ENCODE measurements at places on chromosomes 2 and 18. TPM values are rescaled to one million over a fixed set of nuclear protein-coding genes. Genes with fewer than 3 reads are reported as not detected.
A peak's percentile ranks its signal among the peaks of the same experiment; 100 is the strongest.

FSHR gene
- not detected for total RNA-seq

TMEM182 gene
- not detected for total RNA-seq

CCDC141 gene
- total RNA-seq, result 4.5 TPM

SRBD1 gene
- total RNA-seq, result 13.3 TPM

DNA sequence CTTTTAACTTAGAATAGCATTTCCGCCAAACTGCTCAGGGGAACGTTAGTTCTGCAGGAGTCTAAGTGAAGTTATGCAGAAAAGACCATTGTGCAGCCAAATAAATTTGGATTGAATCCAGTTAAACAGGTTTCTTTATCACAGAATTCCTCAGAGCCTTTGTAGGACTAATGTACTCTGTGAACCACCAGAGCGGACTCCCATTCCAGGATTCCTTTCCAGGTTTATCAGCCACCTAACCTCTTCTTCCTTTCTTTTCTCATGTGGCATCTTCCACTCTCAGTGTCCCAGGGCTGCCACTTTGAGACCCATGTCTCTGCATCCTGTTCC, 350.4 kb downstream of the TSN start:
- DNase-seq, result no peak

GRCh38 chr2:43034921-43035320, 191.5 kb downstream of the ZFP36L2 start:
- peak; percentile 35 for DNase-seq

GRCh38 chr2:144529841-144530240, 9.9 kb upstream of the ZEB2 start:
- DNase-seq, result no peak

DNA sequence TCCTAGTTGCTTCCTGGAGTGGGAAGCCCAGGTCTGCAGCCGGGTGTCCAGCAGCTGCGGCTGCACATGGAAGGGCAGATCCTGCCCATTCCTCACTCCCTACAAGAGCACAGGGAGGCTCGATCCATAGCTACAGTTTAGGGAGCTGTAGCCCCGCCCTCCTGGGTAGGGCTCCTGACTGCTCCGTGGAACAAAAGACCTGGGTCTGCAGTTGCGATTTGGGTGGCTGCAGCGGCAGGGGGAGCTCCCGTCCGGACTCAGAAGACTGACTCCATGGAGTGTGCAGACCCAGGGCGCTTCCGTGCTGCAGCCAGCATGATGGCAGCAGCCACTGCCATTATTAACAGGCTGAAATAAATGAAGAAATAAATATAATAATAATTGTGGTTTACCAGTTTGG, 157.3 kb downstream of the CTNNA2 start:
- DNase-seq, result no peak

DNA sequence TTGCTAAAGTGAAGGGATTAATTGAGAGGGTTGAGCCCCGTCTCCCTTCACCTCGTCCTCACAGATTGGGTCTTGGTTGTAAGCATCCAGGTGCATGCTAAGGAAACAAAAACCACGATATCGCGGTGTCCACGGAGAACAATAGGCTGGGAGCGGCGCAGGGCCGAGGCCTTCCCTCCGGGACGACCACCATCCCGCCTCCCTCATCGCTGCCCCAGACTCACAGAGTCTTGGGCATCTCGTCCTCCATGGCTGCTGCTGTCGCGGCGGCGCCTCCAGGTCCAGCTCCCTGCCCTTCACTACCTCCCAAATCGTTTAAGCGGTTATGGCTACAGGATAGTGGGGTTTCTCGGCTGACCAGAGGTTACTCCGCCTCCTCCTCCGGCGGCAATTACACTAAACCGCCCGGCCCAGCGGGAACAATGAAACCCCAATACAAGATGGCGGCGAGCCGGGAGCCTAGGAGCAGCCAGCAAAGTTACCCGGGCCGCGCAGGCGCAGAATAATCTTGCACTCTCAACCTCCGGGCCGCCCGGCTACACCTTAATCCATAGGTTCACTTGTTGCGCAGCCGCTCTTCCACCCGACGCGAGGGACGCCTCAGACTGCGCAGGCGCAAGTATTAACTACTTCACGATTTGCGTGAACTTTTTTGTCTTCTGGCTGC, at the start of gene TIA1:
TIA1 (minus strand) TSS at position 448 of the 667 bp plus-strand sequence; CDS start at position 250, 198 bp downstream.
- DNase-seq, result peak; percentile 99

- DNase-seq, result no peak
These were observed 73.4 kb downstream of the ZFP36L2 start for GRCh38 chr2:43152741-43153647.

DNA sequence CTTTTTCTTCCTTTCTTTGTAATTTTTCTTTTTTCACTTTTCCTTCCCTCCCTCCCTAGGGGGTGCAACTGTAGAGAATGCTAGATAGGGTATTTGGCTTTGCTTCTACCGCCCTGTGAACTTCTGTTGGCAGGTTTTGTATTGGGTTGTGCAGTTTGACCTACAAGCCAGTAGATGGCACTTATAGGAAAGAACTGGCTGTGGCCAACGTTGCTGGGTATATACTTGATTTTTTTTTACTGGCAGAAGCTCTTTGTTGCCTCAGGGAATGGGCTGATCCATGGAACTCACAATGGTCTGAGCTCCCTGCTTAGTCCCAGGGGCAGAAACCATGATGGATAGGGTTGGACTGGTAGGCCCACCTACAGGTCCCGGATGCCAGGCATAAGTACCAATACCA, 1019.5 kb upstream of the LRRTM1 start:
- no peak for DNase-seq

DNA sequence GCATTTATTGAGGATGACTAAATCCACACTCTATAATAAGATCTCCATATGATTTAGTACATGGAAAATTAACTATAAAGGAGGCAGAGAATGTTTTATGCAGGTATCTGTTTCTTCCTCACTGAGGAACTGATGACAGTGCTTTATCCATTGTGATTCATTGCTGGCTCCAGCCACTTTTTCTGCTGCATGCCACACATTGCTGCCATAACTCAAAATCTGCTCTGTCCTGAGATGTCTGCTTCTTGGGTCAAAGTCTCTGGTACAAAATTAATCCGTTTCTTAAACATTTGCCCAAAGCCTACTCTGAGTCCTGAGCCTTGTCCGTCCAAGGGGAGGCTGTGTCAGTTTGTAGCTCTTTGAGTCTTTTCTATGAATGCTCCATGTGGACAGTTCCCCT, 15.5 kb upstream of the ARHGAP28 start:
- no peak for DNase-seq

DNA sequence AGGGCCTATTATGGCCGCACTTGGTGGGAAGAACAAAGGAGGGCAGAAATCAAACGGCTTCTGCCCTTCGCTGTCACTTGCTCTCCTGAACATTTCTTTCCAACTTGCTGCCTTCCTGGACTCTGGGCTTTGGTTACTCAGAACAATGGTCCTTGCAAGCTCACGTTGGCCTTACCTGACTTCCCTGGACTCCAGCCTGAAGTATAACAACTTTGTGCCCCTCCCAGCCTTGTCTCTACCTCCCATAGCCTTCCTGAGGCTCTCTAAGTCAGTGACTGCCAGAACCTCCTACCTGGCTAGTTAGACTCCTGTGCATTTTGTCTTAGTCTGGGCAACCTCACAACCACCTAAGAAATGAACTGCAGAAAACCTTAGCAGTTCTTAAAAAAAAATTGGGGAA, 30.2 kb upstream of the ITPRID2 start:
- DNase-seq, result no peak

- no peak for DNase-seq
These were observed 34.9 kb downstream of the MGAT5 start for GRCh38 chr2:134288814-134289213.

GRCh38 chr18:56632070-56633022, 6.0 kb downstream of the TXNL1 start:
- no peak for DNase-seq

GRCh38 chr18:35045121-35045520, 3.9 kb downstream of the MAPRE2 start:
- DNase-seq, result no peak

DNA sequence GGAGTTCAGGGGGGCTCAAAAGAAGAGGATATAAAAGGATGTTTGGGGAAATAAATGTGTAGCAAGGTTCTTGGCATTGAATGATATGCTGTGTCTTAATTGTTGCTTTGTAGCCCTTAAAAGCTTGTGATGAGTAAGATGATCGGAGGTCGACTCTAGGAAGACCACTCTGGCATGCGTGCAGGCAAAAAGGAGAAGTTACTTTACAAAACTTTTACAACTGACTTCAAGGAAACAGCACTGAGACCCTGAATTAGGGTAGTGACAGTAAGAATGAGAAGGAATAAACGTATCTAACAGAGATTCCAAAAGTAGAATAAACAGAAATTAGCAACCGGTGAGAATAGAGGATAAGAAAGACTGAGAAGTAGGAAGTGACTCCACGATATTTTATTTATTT, 228.7 kb upstream of the TANK start:
- DNase-seq, result no peak

- DNase-seq, result no peak
These were observed 42.8 kb upstream of the CYTIP start for GRCh38 chr2:157486596-157487270.

- no peak for DNase-seq
These were observed 370.3 kb downstream of the SETBP1 start for GRCh38 chr18:45050712-45051601.

DNA sequence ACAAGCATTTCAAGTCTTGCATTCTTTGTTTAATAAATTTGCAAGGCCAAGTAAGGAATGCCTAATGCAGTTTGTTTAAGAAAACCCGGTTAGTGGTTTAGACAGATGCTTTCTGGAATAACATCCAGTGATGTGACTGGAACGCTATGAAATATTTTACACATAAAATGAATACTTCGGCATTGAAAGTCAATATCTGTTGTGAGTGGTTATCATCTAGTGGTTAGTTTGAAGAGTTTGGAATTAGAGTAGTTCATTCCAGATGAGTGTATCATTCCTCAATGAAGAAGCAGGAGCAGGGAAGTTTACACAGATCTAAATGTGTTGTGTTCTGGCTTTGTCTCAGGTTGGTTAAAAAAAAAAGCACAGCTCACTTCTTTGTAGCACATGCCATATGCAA, 608.0 kb upstream of the PIK3C3 start:
- no peak for DNase-seq

DNA sequence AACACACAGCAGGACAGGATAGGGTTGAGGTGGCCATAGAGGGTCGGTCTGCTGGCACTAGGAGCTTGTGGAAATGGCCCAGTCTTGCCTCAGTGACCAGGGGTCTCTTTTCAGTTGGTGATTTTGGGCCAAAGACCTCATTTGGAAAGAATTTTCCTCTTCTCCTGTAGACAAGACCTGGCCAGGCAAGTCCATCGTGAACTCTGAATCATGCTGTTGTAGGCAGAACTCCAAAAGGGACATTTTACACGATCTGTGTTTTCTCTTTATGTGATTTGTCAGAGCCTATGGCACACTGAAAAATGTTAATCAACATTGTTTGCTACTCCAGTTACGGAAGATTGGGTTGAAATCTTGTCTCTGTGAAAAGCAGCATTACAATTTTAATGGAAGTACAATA, 126.1 kb upstream of the PXDN start:
- DNase-seq, result no peak

GRCh38 chr2:152565884-152566727, 151.2 kb downstream of the PRPF40A start:
- DNase-seq, result no peak

GRCh38 chr2:177239932-177240630, 24.4 kb downstream of the NFE2L2 start:
- DNase-seq, result peak; percentile 67

- DNase-seq, result no peak
These were observed 16.5 kb upstream of the MTCL1 start for GRCh38 chr18:8688816-8689215.

DNA sequence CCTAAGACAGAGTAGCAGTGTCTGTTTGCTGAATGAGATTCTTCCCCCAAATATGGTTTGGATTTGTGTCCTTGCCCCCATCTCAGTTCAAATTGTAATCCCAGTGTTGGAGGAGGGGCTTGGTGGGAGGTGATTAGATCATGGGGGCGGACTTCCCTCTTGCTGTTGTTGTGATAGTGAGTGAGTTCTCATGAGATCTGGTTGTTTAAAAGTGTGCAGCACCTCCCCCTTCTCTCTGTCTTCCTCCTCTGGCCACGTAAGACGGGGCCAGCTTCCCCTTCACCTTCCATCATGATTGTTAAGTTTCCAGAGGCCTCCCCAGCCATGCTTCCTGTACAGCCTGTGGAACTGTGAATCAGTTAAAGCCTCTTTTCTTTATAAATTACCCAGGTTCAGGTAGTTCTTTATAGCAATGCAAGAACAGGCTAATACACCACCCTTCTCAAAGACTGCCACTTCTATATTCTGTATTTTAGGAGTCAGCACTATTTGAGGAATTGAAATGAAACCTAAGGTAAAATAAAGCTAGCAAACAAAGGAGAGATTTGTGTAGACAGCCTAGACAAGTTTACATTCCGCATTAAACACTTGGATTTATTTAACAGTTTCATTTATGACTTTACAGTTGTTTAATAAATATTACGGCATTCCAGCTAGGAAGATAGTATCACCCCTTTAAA, 21.6 kb downstream of the FBXO36 start:
- DNase-seq, result no peak

DNA sequence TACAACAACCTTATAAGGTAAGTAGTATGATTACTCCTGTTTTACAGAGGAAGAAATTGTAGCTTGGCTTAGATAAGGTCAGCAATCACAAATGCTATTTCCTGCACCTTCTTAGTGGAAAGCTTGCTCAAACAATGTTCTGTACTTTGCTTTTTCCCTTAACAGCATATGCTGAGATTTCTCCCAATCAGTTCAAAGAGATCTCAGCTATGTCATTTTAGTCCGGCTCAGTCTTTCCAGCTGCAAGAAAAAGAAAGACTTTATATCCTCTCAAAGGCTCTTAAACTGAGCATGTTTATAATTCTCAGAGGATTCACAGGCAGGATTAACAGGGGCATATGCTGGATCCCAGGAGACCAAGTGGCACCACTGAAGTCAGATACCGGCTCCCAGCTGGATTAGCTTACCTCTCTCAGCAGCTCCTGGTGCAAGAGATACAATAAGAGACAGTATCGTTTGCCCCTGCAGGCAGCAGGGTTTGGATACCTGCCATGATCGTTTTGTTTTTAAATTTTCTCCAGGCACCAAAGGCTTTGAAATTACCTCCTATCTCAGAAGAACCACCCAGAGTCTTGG, 29.5 kb downstream of the KIAA2012 start:
- DNase-seq, result no peak

- DNase-seq, result no peak
These were observed 911.4 kb upstream of the ZEB2 start for GRCh38 chr2:145431181-145431951.

- DNase-seq, result no peak
These were observed 93.1 kb downstream of the CABLES1 start for GRCh38 chr18:23228102-23229061.

DNA sequence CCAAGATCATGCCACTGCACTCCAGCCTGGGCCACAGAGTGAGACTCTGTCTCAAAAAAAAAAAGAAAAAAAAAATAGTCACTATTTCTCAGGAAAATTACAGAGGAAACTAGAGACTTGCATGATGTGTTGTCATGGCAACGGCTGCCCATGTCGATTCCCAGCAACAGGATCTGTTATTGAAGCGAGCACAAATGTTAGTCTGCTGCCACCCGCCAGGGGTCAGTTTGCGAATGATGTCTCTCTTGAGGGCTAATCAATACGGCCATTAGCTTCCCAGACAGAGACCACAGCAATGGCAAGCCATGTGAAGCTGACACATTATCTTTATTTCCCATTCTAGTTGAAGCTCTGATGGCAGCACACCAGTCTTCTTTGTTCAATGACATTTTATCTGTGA, 32.4 kb upstream of the ACYP2 start:
- no peak for DNase-seq
